ENCODE measurements at places on chromosomes 2 and 18.

DNA sequence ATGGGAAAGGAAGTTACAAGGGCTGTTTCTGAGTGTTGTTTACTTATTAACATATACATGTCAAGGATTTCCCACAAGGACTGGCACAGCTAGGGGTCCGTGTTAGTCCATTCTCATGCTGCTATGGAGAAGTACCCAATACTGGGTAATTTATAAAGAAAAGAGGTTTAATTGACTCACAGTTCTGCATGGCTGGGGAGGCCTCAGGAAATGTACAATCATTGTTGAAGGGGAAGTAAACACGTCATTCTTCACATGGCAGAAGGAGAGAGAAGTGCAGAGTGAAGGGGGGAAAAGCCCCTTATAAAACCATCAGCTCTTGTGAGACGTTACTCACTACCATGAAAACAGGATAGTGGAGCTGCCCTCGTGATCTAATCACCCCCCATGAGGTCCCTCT lies 128.9 kb upstream of the CELF4 start:
- DNase-seq = no peak

DNA sequence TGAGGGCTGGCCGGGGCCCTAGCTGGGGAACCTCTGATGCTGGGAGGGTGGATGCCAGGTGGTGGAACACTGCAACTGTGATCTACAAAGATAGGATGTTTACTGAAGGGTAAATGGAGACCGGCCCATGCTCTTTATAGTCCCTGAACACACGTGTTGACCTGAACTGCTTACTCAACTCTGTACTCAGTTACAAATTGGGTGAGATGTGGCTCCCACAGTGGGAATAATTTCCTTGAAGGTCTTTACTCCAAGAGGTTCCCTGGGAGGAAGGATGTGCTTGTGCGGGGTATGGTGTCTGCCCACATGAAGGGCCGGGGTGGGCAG lies 254.1 kb downstream of the PRKCE start:
- no peak for DNase-seq

- no peak for DNase-seq
Measured at GRCh38 chr2:6627316-6627715, 238.4 kb downstream of the CMPK2 start.

DNA sequence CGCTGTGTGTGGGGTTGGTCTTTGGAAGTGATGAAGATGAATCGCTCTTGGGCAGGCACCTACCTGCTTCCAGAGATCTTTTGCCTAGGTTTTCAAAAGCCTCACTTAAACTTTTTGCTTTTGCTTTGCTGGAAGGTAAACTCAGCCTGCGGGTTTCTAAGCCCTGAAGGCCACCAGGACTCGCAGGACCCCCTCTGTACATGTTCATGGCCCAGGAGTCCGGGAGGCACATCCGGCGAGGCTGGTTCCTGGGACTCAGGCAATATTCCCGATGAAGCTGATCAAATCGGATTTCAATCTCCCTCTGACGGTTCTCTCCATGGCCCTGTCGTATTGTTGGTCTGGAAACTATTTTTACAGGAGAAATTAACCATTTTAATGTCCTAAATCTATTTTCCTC lies 13.2 kb downstream of the HJURP start:
- no peak for DNase-seq

GRCh38 chr2:96436416-96436815 lies 68.7 kb downstream of the NEURL3 start:
- no peak for DNase-seq

- DNase-seq = peak; percentile 54
Measured at GRCh38 chr2:74919827-74920226, 38.6 kb upstream of the POLE4 start.

DNA sequence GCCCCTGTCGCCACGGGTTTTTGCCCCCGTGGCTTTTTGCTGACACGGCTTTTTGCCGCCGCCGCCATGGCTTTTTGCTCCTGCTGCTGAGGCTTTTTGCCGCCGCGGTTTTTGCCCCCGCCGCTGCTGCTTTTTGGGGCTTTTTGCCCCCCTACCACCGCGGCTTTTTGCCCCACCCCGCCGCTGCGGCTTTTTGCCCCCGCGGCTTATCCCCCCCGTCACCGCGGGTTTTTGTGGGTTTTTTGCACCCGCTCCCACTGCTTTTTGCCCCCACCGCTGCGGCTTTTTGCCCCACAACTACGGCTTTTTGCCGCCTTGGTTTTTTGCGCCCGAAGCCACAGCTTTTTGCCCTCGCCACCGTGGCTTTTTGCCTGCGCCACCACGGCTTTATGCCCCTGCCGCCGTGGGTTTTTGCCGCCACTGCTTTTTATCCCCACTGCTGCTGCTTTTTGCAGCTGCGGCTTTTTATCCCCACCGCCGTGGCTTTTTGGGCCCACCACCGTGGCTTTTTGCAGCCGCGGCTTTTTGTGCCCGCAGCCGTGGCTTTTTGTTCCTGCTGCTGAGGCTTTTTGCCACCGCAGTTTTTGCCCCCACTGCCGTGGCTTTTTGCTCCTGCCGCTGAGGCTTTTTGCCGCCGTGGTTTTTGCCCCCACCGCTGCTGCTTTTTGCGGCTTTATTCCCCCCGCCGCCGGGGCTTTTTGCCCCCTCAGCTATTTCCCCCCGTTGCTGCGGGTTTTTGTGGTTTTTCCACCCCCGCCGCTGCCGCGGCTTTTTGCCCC lies 2798.0 kb upstream of the TEKT4 start:
- DNase-seq = no peak

DNA sequence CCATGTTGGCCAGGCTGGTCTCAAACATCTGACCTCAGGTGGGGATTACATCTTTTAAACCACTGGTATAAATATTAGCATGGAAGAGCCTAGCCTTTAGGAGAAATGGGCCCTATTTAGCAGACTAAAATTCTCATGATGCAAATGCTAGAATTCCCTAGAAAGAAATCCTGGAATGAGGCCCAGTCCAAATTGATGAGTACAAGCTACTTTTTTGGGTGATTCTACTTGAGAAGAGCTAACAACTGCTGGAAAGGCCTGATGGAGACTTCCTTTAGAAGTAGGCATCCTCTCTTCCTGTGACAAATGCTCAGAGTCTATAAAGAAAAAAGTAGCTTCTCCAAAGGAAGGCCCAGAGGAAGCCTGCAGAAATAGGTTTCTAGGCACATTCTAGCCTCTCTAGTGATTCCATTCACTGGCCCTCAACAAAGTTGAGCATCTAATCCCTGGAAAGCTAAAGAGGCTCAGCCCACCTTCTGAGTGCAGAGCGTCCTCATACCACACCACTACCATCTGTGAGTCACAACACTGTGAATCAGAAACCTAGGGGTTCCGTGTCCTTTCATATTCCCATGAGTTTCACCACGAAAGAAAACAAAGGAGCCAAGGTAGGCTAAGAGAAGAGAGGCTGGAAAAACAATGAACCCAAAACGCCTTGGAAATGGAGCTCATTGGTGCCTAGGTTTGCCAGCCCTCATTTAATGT lies 183.1 kb downstream of the C1D start:
- DNase-seq = peak; percentile 84

DNA sequence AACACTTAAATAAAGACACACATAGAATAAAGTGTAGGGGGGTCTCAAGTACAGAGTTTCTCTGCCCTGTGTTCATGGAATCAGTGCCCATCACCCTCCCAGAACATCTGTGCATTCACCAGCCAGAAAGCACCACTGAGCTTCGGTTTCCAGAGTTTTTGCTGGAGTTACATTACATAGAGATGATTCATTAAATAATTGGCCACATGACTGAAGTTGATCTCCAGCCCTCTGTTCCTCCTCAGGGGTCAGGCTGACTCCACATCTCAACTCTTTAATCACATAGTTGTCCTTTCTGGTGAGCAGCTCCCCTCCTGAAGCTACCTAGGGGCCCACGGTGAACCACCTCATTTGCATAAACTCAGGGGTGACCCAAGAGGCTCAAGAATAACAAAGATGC lies 129.8 kb downstream of the METTL4 start:
- DNase-seq = no peak

- no peak for DNase-seq
Measured at GRCh38 chr2:175025946-175026345, 20.8 kb upstream of the CHN1 start.

DNA sequence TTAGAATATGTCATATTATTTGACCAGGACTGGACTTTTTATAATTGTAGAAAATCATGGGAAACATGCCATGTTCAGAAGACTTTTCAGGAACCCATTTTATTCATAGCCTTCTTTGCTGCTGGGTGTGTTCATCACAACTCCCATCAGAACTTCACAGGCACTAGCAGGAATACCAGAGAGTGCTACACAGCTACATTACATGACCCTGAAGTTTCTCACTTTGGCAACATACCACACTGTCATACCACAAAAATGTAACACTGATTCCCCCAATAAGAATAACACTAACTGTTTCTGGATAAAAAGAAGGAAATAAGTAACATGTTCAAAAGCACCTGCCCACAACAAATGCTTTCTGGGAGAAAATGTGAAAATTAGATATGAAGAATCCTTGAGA lies 405.4 kb downstream of the CDH2 start:
- no peak for DNase-seq

- DNase-seq = peak; percentile 82
Measured at GRCh38 chr2:103773884-103774283, 1012.1 kb downstream of the TMEM182 start.

DNA sequence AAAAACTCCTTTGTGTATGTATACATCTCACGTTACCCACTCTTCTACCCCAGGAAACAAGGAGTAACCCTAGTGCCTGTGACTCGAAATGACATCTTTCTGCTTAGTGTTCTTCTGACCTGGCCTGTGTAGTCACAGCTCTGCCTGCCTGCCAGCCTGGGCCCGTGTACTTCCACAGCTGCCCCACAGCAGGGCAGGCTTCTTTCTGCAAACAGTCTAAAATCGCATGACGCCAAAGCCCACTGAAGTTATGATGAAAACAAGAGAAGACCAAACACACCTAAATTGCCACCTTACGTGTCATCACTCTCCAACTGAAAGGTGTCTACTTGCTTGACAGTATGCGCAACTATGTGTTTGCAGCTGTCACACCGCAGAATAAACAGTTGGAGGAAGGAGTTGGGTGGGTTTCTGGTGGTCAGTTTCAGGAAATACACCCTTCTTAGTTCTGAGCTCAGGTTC lies 1.5 kb downstream of the GAREM1 start:
- DNase-seq = no peak

DNA sequence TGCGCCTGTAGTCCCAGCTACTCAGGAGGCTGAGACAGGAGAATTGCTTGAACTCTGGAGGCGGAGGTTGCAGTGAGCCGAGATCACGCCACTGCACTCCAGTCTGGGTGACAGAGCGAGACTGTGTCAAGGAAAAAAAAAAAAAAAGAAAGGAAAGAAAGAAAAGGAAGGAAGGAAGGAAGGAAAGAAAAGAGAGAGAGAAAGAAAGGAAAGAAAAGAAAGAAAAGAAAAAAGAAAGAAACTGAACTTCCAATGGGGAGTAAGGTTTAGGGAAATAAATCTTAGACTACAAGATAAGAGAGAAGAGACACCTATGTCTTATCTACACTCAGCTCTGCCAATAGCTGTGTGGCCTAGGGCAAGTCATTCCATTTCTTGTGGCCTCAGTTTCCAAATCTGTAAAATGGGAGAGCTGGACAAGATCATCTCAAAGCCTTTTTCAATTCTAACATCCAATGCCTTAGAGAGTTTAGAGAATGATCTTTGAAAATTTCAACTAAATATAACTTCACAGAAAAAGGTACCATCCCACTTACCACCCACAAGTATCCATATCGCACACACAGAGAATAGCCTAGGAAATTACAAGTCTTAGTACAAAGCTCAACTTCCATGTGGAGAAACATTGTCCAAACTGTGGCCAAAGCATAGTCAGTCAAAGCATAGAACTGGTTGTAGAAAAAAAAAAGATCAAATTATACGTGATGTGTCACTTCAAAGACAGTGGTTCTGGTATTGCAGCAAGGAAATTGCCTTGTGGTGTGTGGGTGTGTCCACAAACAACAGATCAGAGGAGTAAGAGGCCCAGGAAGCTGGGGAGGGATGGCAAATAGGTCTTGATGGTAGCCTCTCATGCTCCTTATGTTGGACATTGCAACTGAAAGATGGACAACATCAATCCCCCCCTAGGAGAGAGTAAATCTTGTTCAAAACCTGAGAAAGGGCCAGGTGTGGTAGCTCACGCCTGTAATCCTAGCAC lies 42.4 kb downstream of the SLC14A2 start:
- DNase-seq = no peak

DNA sequence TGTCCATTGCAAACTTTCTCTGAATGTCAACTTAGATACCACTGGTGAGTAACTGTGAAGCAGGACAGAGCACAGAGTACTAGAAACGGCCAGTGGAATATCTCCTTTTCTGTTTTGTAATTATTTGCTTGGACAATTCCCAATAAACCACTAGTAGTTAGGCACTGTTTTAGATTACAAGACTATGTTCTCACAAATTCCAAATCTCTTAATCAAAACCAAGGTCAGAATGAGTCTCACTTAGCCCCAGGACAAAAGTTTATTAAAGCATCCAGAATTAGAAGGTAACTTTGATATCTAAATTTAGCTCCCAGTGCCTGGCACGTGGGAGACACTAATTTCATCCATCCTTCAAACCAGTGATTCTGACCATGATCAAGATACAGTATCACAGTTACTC lies 89.0 kb downstream of the ZNF521 start:
- DNase-seq = no peak

GRCh38 chr2:220664272-220665107 lies 907.6 kb downstream of the EPHA4 start:
- no peak for DNase-seq

GRCh38 chr2:25845843-25846505 lies 32.3 kb downstream of the ASXL2 start:
- peak; percentile 15 for DNase-seq

DNA sequence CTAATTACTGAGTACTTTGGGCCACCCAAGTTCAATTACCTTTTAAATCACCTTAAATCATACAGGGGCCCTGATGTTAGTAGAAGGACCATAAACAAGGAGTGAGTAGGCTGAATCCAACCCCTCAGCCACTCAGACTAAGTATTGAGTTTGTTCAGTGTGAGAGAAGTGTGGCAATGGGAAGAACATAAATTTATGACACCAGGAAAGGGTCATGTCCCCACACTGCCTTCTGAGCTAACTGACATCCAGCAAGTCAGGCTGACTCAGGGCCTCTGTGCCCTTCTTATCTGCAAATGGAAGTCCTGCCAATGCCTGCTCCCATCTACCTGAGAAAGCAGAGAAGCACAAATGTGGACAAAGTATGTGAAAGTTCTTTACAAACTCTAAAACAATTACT lies 12.9 kb downstream of the PLEKHM3 start:
- DNase-seq = no peak

- DNase-seq = peak; percentile 38
Measured at GRCh38 chr18:48455555-48456478, 46.6 kb upstream of the ZBTB7C start.

GRCh38 chr2:129893244-129893643 lies 86.2 kb upstream of the RAB6C start:
- DNase-seq = no peak

GRCh38 chr2:231927566-231927890 lies 1.3 kb upstream of the NPPC start:
- DNase-seq = no peak

GRCh38 chr18:71068338-71068737 lies 779.5 kb downstream of the SOCS6 start:
- no peak for DNase-seq

DNA sequence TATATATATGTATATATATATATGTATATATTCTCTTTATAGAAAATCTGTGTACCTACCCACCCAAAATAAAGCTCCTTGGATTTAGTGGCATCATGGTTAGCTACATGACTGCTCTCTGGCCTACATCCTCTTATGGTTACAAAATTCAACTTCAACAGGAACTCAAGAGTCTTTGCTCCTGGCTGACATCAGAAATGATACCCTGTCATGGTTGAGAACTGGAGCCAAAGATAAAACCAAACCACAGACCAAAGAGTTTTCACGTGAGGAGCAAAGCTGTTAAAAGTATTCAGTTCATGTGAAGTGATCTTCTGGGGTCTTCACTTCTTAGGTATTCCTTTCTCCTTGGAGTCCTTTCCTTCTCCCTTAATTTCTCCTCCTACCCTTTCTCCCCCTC lies 476.3 kb downstream of the SOX11 start:
- no peak for DNase-seq

Measured in ACHN (cell line).